Fibroblast of pulmonary artery (primary cell): ENCODE measurements at places on chromosomes 5 and 9.
A peak's percentile ranks its signal among the peaks of the same experiment; 100 is the strongest.

GRCh38 chr9:121294151-121294743 lies 26.3 kb downstream of the GSN start:
- no peak for DNase-seq

- no peak for DNase-seq
Measured at GRCh38 chr5:40084614-40085013, 595.1 kb upstream of the PTGER4 start.

- peak; percentile 98 for DNase-seq
Measured at GRCh38 chr9:96344458-96345180, 38.9 kb downstream of the SLC35D2 start.

DNA sequence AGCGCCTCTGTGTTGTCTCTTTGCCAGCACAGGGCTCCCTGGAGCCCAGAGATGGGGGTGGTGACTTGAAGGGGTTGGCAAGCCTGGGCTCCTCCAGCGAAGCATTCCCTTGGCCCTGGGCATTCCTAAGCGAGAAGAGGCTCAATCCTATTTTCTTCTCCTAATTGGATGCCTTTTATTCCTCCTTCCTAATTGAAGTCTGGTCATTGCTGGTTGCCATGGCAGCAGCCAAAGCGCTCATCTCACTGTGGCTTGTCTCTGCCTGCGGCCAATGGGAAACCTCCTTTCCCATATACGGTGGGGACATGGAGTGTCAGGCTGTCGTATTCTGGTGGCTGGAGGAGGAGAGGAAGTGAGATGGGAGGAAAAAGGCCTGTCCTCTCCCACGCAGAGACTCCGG lies 52.3 kb upstream of the RARS1 start:
- DNase-seq, result peak; percentile 43

DNA sequence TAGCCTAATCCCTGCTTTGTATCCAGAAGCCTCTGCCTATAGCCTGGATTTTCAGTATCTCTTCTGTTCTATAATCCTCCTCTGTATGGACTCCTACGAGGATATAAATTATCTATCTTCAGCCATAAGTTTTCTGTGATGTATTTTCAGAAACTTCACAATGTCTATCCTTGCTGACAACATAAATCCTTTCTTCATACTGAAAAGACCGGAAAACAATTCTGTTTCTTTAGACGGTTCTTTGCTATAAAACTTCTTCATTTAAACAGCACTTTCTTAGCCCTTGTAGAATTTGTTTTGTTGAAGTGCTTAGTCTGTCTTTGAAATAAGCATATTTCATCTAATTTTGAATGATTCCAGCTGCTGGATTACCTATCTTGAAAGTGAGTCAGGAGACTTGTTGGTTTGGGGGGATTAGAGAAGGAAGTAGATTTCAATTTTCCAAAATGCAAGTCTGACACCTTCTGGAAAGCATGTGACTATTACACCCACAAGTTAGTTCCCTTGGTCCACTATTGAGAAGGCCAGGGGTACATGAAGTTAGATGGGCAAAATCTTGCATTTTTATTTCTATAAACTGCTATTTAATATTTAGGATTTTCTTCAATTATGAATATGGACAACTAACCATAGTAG lies 96.3 kb upstream of the RANBP3L start:
- peak; percentile 70 for DNase-seq
